Activated T-cell treated with anti-CD3 and anti-CD28 coated beads for 24 hours (primary cell): ENCODE measurements at places on chromosomes 1 and 21.

DNA sequence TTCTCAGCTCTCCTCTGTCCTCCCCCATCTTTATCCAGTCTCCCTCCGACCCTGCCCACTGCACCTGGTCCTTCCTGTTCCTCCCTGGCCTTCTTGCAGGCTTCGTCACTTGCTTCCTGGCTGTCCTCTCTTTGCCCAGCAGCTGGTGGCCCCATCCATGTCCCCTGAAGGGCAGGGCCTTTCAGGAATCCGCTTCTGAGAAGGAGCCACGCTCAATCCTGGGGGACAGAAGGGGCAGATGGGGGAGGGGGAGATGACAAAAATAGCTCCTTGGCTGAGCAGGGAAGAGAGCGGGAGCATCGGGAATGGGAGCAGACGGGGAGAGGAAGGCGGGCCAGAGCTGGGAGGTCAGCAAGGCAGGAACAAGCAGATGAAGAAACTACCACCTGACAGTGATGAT is 40.7 kb downstream of the SLC30A1 start:
- DNase-seq, result no peak

DNA sequence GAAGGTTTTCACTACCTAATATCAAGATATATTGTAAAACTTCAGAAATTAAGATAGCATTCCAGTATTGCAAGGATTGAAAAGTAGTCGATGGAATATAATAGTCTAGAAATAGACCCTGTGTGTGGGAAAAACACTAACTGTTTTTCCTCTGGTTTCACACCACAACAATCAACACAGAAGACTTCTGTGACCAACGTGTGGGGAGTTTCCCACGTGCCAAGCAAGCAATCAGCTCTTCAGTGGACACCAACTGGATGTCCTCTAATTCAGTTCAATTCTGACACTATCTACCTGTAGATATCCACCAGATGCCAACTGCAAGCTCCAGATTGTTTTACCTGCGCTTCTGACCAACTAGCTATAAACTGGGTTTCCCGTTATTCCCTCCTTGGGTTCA is 12.1 kb downstream of the CD244 start:
- no peak for DNase-seq

DNA sequence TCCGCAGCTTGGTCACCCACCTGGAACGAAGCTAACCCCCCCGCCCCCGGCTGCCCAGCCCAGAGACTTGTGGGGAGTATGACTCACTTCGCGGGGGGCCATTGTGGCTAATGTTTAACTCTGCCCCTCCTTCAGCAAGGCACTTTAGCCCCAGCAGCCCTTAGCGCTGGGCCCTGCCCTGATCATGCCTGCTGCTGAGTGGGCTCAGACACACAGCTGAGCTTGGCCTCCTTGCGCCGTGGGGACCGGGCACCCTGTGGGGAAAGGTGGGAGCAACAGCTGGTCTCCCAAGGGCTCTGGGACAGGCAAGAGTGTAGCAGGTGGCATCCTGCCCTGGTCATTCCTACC is 6.3 kb upstream of the LAD1 start:
- DNase-seq, result no peak

DNA sequence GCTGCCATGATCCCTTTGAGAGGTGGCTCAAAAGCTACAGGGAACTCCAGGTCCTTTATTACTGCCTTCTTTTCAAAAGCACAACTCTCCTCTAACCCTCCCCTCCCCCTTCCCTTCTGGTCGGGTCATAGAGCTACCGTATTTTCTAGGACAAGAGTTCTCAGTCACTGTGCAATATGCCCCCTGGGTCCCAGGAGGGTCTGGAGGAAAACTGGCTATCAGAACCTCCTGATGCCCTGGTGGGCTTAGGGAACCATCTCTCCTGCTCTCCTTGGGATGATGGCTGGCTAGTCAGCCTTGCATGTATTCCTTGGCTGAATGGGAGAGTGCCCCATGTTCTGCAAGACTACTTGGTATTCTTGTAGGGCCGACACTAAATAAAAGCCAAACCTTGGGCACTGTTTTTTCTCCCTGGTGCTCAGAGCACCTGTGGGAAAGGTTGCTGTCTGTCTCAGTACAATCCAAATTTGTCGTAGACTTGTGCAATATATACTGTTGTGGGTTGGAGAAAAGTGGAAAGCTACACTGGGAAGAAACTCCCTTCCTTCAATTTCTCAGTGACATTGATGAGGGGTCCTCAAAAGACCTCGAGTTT is 3.1 kb downstream of the BTG2 start:
- DNase-seq, result no peak

- DNase-seq, result no peak
Measured at GRCh38 chr1:93818570-93818959, 60.4 kb downstream of the DNTTIP2 start.

DNA sequence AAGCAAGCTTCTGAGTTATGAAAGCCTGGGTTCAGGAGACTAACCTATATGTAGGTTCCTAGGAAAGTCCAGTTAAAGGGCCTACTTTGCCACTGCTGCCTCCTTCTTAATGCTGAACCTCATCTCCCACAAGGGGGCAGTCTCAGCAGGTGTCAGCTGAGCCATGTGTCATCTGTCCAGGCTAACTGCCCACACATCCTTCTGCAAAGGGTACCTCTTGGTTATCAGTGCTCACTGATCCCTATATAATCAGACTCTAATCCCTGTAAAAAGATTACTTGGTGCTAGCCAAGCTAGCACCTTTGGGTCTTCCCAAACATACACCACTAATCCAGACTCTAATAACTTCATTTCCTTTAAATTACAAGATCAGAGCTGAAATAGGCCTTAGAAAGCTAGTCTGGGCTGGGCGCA is 9.0 kb downstream of the PRDX1 start:
- peak; percentile 46 for DNase-seq

- peak; percentile 7 for DNase-seq
Measured at GRCh38 chr1:193104502-193104906, 710 bp downstream of the GLRX2 start.

DNA sequence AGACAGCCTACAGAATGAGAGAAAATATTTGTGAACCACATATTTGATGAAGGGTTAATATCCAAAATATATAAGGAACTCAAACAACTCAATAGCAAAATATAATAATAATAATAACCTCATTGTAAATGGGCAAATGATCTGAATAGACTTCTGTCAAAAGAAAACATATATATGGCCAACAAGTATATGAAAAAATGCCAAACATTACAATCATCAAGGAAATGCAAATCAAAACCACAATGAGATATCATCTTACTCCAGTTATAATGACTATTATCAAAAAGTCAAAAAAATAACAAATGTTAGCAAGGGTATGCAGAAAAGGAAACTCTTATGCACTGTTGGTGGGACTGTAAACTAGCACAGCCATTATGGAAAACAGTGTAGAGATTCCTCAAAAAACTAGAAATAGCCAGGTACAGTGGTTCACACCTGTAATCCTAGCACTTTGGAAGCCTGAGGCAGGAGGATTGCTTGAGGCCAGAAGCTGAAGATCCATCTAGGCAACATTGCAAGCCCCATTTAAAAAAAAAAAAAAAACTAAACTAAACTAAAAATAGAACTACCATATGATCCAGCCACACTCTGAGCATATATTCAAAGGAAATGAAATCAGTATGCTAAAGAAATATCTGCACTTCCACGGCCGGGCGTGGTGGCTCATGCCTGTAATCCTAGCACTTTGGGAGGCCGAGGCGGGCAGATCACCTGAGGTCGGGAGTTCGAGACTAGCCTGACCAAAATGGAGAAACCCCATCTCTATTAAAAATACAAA is 17.3 kb upstream of the TRIM67 start:
- DNase-seq, result no peak

GRCh38 chr1:169289016-169289415 is 78.6 kb downstream of the NME7 start:
- DNase-seq, result no peak

- DNase-seq, result no peak
Measured at GRCh38 chr1:109184687-109185086, 29.0 kb upstream of the SARS1 start.

- no peak for DNase-seq
Measured at GRCh38 chr1:243315893-243316292, 60.1 kb downstream of the SDCCAG8 start.

- no peak for DNase-seq
Measured at GRCh38 chr1:17308593-17308992, 596 bp downstream of the PADI4 start.

GRCh38 chr1:56147034-56147433 is 432.3 kb downstream of the PLPP3 start:
- DNase-seq, result no peak

- DNase-seq, result no peak
Measured at GRCh38 chr1:152970495-152970894, at the start of gene SPRR4. Gene SPRR4 (plus strand): TSS chr1:152970648. CDS start chr1:152971891, 1,243 bp downstream.

DNA sequence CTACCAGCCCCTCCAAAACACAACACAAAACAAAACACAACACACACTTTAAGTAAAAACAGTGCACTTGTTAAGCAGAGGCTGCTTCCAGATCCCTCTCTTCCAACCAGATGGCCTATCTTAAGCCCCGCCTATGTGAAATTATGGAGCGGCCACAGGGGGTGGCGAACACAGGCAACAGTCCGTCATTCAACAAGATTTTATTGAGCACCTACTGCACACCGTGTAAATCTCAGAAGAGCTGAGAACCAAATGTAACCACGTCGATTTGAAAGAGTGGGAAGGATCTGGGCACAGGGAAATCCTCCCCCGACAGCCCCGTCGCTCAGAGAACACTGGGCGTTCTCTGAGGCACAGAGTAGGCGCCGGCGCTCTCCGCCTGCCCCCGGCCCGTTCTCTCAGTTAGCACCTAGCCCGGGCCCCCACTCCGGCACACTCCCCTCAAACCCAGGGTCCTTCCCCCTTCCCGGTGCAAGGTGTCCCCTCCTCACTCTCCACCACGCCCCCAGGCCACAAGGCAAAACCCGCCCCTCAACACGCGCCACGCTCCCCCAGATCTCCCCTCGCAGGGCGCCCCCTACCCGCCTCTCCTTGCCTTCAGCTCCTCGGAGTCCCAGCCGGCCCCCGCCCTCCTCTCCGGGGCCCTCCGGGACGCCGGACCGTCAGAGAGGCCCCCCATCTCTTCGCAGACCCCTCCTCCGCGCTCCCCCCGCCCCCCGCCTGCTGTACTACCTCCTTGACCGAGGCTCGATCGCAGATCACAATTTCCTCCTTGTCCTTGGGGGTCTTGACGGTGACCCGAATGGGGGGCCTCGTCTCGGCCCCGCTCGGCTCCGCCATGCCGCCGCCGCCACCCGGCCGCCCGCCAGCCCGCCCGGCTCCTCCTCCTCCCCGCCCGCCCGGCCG is 483 bp downstream of the UBQLN4 start:
- peak; percentile 56 for DNase-seq

DNA sequence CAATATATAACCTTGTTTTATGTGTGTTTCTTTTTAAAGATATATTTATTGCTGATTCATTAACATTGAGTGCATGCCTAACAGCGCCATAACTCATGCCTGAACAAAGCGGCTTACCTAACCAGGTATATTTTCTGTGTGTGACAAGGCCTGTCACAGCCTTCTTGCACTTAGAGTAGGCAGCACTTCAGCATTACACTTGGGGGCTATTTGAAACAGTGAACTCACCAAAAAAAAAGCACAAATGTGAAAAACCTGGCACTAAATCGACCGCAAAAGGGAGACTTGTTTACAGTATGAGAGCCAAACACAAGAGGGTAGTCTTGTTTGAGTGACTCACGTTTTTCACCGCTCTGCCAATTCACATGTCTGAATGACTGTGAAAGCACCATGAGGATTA is 111.7 kb downstream of the DISP1 start:
- no peak for DNase-seq

DNA sequence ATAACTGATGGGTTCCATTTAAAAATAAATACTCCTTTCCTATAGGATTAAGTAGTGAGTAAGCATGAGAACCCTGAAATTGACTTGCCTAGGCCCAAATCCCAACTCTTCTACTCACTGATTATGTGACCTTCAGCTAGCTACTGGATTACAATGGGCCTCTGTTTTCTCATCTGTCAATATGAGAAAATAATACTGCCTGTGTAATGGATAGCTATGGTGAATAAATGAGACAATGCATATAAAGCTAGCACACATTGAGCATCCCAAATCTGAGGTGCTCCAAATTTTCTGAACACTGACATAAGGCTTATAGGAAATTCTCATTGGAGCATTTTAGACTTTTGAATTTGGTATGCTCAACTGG is 5.3 kb upstream of the LRRC8C start:
- no peak for DNase-seq

GRCh38 chr1:240093120-240093961 is 1.7 kb downstream of the FMN2 start:
- no peak for DNase-seq
